ENCODE measurements at places on chromosomes 16 and 17.

DNA sequence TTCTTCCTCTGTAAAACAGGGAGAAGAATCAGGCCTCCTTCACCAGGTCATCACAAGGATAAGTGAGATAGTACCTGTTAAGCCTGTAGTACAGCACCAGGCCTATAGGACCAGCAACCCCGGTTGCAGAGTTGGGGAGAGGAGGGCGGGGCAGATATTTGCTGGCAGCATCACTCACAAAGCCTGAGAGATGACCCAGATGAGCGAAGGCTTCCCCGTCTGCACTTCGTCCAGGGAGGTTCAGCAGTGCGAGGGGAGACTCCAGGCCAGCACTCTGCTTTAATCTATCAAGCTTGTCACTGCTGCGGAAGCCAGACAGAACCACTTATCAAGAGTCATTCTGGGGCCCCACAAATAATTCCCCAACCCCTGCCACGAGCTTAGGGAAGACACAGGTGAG lies 15.8 kb upstream of the RBBP6 start:
- no peak for DNase-seq
- H3K27me3 ChIP-seq, result no peaks in the 10 kb centered on the region
- no peak overlapping the region for H3K27ac ChIP-seq
- H3K36me3 ChIP-seq, result no peaks in the 10 kb centered on the region
- no peak overlapping the region for H3K4me3 ChIP-seq

GRCh38 chr17:48179071-48179945 lies 71.7 kb downstream of the SNX11 start:
- H3K27me3 ChIP-seq, result no peaks in the 10 kb centered on the region
- H3K4me3 ChIP-seq, result no peak overlapping the region
- peaks cover 62% of the 10 kb centered on the region for H3K36me3 ChIP-seq
- no peak for DNase-seq
- H3K27ac ChIP-seq, result peak overlapping the region; percentile 59

- H3K27me3 ChIP-seq, result peaks cover 51% of the 10 kb centered on the region
- H3K4me3 ChIP-seq, result no peak overlapping the region
- no peaks in the 10 kb centered on the region for H3K4me1 ChIP-seq
- no peaks in the 10 kb centered on the region for H3K36me3 ChIP-seq
- H3K27ac ChIP-seq, result no peak overlapping the region
These were observed 10.8 kb upstream of the BCAR1 start for GRCh38 chr16:75262104-75262799.

- peaks cover 61% of the 10 kb centered on the region for H3K4me1 ChIP-seq
- peak overlapping the region; percentile 18 for H3K4me3 ChIP-seq
- peaks cover 6% of the 10 kb centered on the region for H3K36me3 ChIP-seq
- H3K27ac ChIP-seq, result peak overlapping the region; percentile 39
These were observed 202.5 kb downstream of the MSI2 start for GRCh38 chr17:57458718-57459285.

DNA sequence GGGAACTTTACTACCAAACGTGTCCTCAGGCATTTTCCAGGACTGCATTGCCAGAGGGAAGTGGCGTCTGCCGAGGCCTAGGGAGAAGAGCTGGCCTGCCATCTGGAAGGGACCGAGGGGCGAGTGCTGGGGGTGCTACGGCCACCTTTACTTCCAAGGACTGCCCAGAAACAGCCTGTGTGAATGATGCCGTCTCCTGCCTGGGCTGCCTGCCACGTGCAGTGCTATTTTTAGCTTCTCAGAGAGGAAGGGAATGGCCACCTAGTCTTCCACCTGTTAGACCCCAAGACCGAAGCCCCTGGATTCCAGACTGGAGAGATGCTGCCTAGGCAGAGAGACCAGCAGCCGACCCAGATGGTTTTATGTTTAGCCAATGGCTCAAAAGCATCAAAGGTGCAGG lies 57.2 kb downstream of the VAC14 start:
- H3K4me1 ChIP-seq, result peaks cover 16% of the 10 kb centered on the region
- no peaks in the 10 kb centered on the region for H3K27me3 ChIP-seq
- no peak overlapping the region for H3K4me3 ChIP-seq
- no peak for DNase-seq
- H3K36me3 ChIP-seq, result peaks cover 11% of the 10 kb centered on the region
- H3K27ac ChIP-seq, result no peak overlapping the region

- DNase-seq, result no peak
- H3K27ac ChIP-seq, result no peak overlapping the region
- H3K36me3 ChIP-seq, result no peaks in the 10 kb centered on the region
- H3K4me3 ChIP-seq, result no peak overlapping the region
These were observed 262.6 kb upstream of the MYOCD start for GRCh38 chr17:12402963-12403622.

GRCh38 chr17:46057366-46057765 lies 58.3 kb downstream of the STH start:
- peak overlapping the region; percentile 72 for H3K27ac ChIP-seq
- H3K36me3 ChIP-seq, result peaks cover 45% of the 10 kb centered on the region
- H3K27me3 ChIP-seq, result no peaks in the 10 kb centered on the region
- H3K4me1 ChIP-seq, result peaks cover 15% of the 10 kb centered on the region
- no peak for DNase-seq

DNA sequence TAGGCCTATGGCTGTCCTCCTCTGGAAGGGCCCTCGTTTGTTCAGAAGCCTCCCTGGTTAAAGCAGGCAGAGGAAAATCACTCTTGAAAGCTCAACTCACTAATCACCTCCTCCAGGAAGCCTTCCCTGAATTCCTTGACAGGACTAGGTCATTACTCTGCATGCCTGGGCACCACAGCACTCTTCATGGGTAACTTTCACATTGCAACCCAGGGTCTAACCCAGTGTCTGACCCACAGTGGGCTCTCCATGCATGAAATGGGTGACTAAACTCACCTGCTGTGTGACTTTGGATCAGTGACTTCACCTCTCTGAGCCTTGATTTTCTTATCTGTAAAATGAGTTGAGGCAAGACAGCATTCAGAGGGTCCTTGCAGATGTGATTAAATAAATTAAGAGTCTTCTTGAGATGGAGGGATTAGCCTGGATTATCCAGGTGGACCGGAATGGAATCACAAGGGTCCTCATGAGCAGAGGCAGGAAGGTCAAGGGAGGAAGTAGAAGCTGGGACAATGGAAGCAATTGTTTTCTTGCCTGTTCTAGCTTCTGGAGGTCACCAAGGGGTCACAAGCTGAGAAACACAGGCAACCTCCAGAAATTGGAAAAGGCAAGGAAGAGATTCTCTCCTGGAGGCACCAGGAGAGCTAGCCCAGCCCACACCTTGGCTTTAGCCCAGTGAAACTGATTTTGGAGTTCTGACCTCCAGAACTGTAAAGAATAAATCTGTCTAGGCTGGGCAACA lies 3.8 kb upstream of the RAI1 start:
- peaks cover 21% of the 10 kb centered on the region for H3K4me1 ChIP-seq
- DNase-seq, result no peak
- peaks cover 24% of the 10 kb centered on the region for H3K36me3 ChIP-seq
- H3K27ac ChIP-seq, result peak overlapping the region; percentile 89

- peak; percentile 71 for DNase-seq
- peaks cover 27% of the 10 kb centered on the region for H3K4me1 ChIP-seq
- H3K36me3 ChIP-seq, result peaks cover 2% of the 10 kb centered on the region
- peak overlapping the region; percentile 75 for H3K4me3 ChIP-seq
- H3K27ac ChIP-seq, result peak overlapping the region; percentile 78
These were observed 28.7 kb upstream of the FASN start for GRCh38 chr17:82126556-82127314.

- H3K27me3 ChIP-seq, result no peaks in the 10 kb centered on the region
- DNase-seq, result peak; percentile 82
- peaks cover 28% of the 10 kb centered on the region for H3K4me1 ChIP-seq
- peak overlapping the region; percentile 89 for H3K27ac ChIP-seq
- peak overlapping the region; percentile 98 for H3K4me3 ChIP-seq
These were observed 2.5 kb downstream of the CORO1A start for GRCh38 chr16:30185683-30186421.

GRCh38 chr17:78421534-78422266 lies 43.3 kb downstream of the PGS1 start:
- H3K4me3 ChIP-seq, result no peak overlapping the region
- peak; percentile 69 for DNase-seq
- H3K27me3 ChIP-seq, result no peaks in the 10 kb centered on the region

DNA sequence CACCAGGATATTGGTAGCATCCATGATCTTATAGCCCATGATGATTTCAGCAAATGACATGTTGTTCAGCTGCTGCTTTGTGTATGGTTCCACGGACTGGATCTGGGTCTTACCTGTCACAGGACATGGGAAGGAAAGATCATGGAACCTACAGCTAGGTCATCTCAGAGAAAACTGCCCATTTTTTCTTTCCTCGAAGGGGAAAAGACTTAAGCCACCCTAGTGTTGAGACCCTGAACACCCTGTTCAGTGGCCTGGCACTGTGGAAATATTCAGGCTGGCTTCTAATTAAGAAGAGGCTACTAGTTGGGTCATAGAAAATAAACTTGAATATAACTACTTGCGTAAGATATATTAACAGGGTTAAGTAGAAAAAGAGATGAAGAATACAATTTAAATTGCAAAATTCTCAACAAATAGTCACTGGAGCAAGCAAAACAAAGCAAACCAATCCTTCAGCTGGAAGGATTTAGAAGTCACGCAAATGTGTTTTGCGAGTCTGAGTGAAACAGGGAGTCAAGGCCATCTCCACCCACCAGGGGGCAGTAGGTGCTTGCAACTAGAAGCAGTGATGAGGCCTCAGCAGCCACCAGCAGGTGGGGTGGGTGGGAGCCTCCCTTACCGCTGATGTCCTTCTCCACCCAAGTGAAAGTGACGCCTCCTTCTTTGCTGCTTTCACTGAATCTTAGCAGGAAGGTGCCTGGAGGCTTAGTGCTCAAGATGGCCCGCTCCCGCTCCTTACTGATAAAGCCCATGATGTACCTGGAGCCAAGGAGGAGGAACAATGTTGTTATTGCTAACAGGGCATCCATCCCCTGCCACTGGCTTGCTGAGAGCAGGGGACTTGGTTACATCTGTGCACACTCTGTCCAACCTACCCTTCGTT lies 34.3 kb downstream of the STAT5A start:
- no peak overlapping the region for H3K27ac ChIP-seq
- H3K4me1 ChIP-seq, result peaks cover 15% of the 10 kb centered on the region
- H3K36me3 ChIP-seq, result peaks cover 88% of the 10 kb centered on the region
- DNase-seq, result peak; percentile 96
- H3K27me3 ChIP-seq, result no peaks in the 10 kb centered on the region

DNA sequence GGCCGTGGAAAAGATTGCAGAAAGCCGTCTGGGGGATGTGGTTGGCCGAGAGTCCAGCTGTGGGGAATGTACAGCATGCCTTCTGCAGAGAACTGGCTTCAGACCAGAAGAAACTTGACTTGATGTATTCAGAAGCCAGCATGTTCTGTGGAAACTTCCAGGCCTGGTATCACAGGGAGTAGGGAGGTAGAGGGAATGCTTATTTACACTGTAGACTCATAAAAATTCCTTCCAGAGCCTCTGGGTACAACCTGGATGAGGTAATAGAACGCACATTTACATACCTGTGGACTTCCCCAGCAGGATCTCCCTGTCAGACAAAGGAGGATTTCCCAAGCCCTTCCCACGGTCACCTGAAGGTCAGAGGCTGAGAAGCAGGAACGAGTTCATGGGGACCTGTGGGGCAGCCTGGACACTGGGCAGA lies 11.8 kb upstream of the GAS7 start:
- no peaks in the 10 kb centered on the region for H3K27me3 ChIP-seq
- no peak overlapping the region for H3K27ac ChIP-seq
- no peaks in the 10 kb centered on the region for H3K4me1 ChIP-seq

DNA sequence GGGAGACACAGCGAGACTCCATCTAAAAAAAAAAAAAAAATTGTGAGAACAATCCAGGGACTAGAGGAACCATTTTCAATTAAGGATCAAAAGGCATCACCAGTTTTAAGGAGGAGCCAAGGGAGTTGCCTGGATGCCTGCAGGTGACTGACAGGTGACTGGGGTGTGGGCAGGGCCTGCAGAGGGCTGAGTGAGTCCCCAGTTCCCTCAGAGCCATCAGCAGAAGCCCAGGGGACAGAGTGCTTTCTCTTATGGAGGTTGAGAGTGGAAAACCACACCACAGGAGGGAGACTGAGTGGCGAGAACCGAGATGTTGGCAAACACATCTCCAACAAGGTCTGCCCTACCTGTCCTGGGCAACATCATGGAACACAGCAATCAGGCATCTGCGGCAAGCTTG lies 27.1 kb upstream of the CREBBP start:
- no peak overlapping the region for H3K4me3 ChIP-seq
- no peaks in the 10 kb centered on the region for H3K4me1 ChIP-seq
- H3K36me3 ChIP-seq, result no peaks in the 10 kb centered on the region
- H3K27ac ChIP-seq, result no peak overlapping the region
- DNase-seq, result no peak
- no peaks in the 10 kb centered on the region for H3K27me3 ChIP-seq

- peaks cover 26% of the 10 kb centered on the region for H3K36me3 ChIP-seq
- H3K4me1 ChIP-seq, result peaks cover 11% of the 10 kb centered on the region
- no peaks in the 10 kb centered on the region for H3K27me3 ChIP-seq
- H3K27ac ChIP-seq, result peak within 1 kb of the TSS; percentile 86
- DNase-seq, result peak; percentile 98
These were observed at the start of gene WDR59 for GRCh38 chr16:74984529-74985296. WDR59 (minus strand) TSS chr16:74985123; CDS start chr16:74985017, 106 bp downstream.

DNA sequence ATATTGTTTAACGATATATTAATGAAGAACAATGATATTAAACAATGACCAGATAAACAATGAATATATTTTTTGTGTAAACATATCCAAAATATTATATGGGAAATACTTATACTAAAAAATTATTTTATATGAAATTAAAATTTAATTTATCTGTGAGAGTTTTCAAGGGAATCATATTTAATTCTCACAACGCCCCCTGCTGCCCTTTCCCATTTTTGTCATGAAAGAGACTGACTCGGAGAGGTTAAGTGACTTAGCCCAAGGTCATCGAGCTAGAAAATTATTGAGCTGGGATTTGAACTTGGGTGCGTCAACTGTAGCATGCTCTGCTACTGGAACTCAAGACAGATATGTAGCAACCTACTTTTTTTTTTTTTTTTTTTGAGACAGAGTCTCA lies 7.2 kb upstream of the MYCBPAP start:
- no peaks in the 10 kb centered on the region for H3K27me3 ChIP-seq
- H3K4me3 ChIP-seq, result no peak overlapping the region
- no peak for DNase-seq
- peaks cover 3% of the 10 kb centered on the region for H3K36me3 ChIP-seq

- no peak for DNase-seq
- H3K27ac ChIP-seq, result peak overlapping the region; percentile 71
- H3K27me3 ChIP-seq, result no peaks in the 10 kb centered on the region
- H3K36me3 ChIP-seq, result peaks cover 74% of the 10 kb centered on the region
- H3K4me3 ChIP-seq, result no peak overlapping the region
- peaks cover 12% of the 10 kb centered on the region for H3K4me1 ChIP-seq
These were observed 22.2 kb upstream of the PIK3R6 start for GRCh38 chr17:8889458-8890210.

DNA sequence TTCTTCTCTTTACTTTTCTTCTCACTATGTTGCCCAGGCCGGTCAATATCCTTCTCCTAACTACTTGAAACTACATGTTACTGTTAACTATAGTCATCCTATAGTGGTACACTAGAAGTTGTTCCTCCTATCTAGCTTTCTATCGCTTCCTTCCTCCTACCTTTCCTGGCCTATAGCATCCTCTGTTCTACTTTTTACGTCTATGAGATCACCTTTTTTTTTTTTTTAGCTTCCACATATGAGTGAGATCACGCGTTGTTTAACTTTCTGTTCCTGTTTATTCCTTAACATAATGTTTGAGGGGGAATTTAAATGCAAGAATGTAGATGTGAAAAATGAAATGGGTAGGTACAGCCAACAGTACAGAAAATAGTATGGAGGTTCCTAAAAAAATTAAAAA lies 30.5 kb upstream of the YPEL2 start:
- H3K4me1 ChIP-seq, result no peaks in the 10 kb centered on the region
- H3K36me3 ChIP-seq, result no peaks in the 10 kb centered on the region
- no peak overlapping the region for H3K4me3 ChIP-seq
- no peaks in the 10 kb centered on the region for H3K27me3 ChIP-seq

- H3K36me3 ChIP-seq, result no peaks in the 10 kb centered on the region
- no peak overlapping the region for H3K4me3 ChIP-seq
- peaks cover 15% of the 10 kb centered on the region for H3K4me1 ChIP-seq
- H3K27me3 ChIP-seq, result no peaks in the 10 kb centered on the region
- no peak for DNase-seq
These were observed 63.5 kb upstream of the LGALS9 start for GRCh38 chr17:27567563-27567859.
